ENCODE measurements at places on chromosomes 1 and 21. TPM values are rescaled to one million over a fixed set of nuclear protein-coding genes. Genes with fewer than 3 reads are reported as not detected.

HSD3B1 gene
- not detected for total RNA-seq

B3GALT2 gene
- total RNA-seq, result 1.2 TPM

EFNA1 gene
- total RNA-seq, result 0.89 TPM

TGFBR3 gene
- total RNA-seq, result 7.9 TPM

OR2C3 gene
- not detected for total RNA-seq
